Mucosa of descending colon (tissue), 3 donors: ENCODE measurements at places on chromosomes 1 and 21. TPM values are rescaled to one million over a fixed set of nuclear protein-coding genes. Genes with fewer than 3 reads are reported as not detected.

Gene CD1E
- total RNA-seq: not detected

Gene CRYBG2
- 19.6 TPM for total RNA-seq

Gene SPRR5
- total RNA-seq: not detected

Gene EYA3
- total RNA-seq: 19.9 TPM

Gene FCAMR
- 0.98 TPM for total RNA-seq

- peak; percentile 17 for DNase-seq
These were observed 154.1 kb downstream of the TRABD2B start for GRCh38 chr1:47843059-47843458.

DNA sequence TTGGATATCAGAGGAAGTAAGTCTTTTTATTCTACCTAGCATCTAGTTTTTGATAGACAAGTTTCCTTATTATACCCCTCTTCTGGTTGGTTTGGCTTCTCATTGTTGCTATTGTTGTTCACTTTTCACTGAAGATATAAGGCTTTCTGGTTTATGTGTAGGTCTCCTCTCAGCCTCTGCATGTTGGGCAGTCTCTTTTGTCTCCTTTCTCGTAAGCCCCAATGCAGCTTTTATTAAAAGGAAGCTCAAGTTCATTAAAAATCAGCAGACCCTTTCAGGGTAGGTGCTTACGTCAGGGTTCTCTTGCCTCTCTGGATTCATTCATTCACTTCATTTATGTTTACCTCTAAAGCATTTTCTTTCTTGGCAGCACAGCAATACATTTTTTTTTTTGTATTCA lies 4.8 kb upstream of the DHX9 start:
- no peak for DNase-seq

DNA sequence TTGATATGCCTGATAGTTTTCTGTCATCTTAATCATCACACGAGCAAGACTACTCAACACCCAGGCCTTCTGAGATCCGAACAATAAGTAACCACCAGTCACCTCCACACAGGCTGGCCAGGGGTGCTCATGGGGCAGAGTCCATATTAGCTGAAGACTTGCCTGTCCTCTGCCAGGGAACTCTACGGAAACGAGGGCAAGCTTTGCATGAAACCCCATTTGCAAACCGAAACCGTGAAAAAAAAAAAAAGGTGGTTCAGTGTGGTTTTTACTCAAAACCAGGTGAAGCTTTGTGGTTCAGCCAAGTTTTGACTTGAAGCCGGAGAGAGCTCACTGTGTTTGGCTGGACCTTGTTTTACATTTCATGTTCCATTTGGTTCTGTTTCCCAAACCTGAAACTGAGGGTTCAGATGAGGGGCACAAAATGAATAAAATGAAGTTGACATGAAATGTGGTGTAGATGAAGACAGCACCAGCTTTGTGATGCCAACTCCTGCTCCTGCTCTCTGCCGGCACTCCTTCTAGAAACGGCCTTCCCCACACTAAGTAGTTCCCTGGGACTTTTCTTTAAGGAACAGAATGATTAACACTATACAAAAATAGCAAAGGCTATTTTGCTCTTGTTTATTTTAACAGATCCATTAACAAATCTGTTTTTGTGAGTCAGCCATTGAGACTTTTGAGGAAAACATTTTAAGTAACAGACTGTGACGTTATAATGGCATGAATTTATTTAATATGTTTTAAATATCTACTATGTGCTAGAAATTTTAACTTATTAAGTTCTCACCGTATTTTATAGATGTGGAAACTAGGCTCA lies 74.7 kb downstream of the RUNX1 start:
- DNase-seq: no peak

- DNase-seq: peak; percentile 48
These were observed 43.2 kb downstream of the MRPS6 start for GRCh38 chr21:34116569-34116968.
